ENCODE measurements at places on chromosomes 16 and 17. TPM values are rescaled to one million over a fixed set of nuclear protein-coding genes. Genes with fewer than 3 reads are reported as not detected.

GRCh38 chr16:1639282-1639681 is 27.1 kb downstream of the CRAMP1 start:
- DNase-seq: no peak
- no peaks in the 10 kb centered on the region for H3K27me3 ChIP-seq
- no peak overlapping the region for H3K4me3 ChIP-seq
- H3K4me1 ChIP-seq: peaks cover 1% of the 10 kb centered on the region
- H3K27ac ChIP-seq: no peak overlapping the region
- peaks cover 79% of the 10 kb centered on the region for H3K36me3 ChIP-seq

The ANKRD40CL gene
- total RNA-seq: 0.42 TPM

GRCh38 chr17:82461827-82462524 is 3.4 kb downstream of the NARF start:
- H3K4me3 ChIP-seq: no peak overlapping the region
- H3K4me1 ChIP-seq: peaks cover 14% of the 10 kb centered on the region
- DNase-seq: no peak
- no peaks in the 10 kb centered on the region for H3K27me3 ChIP-seq

DNA sequence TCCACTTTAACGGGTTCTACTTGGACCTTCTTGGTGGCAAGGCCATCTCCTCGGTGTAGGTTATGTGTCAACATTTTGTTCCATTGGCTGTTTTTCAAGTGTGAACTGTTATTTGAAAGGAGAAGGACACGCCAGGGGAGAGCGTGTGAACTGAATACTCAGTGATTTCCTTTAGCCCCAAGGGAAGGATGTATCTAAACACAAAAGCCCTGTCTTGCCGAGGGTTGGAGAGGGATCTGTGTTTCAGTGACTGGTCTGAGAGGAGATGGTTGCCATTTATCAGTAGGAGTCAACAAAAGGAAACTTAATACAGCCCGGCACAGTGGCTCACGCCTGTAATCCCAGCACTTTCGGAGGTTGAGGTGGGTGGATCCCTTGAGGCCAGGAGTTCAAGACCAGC is 50.0 kb downstream of the USP10 start:
- no peaks in the 10 kb centered on the region for H3K27me3 ChIP-seq
- no peak for DNase-seq
- peaks cover 37% of the 10 kb centered on the region for H3K36me3 ChIP-seq
- H3K4me1 ChIP-seq: peaks cover 56% of the 10 kb centered on the region
- no peak overlapping the region for H3K4me3 ChIP-seq
- H3K27ac ChIP-seq: no peak overlapping the region

GRCh38 chr17:83129676-83130075 is 50.3 kb downstream of the METRNL start:
- no peaks in the 10 kb centered on the region for H3K36me3 ChIP-seq
- H3K27ac ChIP-seq: no peak overlapping the region
- DNase-seq: no peak
- no peak overlapping the region for H3K4me3 ChIP-seq

The RND2 gene
- total RNA-seq: 0.13 TPM

The ATP1B2 gene
- total RNA-seq: not detected

The KRTAP17-1 gene
- total RNA-seq: not detected

DNA sequence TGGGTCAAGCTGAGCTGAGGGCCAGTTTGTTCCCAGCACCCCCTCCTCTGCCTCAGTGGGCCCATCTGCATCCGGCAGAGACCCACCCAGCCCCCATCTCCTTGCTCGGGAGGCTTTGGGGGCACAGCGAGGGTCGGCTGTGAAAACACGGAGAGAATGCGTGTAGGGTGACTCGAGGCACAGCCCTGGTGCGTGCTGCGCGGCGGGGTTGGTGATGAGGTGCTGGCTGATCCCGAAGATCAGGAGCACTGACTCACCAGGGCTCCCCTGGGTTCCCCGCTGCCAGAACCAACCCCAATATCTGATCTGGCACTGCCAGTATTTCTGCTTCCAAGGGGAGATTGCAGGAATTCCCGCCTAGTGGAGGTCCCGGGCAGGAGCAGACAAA is 7.5 kb upstream of the KRT17 start:
- H3K4me3 ChIP-seq: no peak overlapping the region
- H3K36me3 ChIP-seq: no peaks in the 10 kb centered on the region
- no peak overlapping the region for H3K27ac ChIP-seq
- no peaks in the 10 kb centered on the region for H3K4me1 ChIP-seq
- H3K27me3 ChIP-seq: peaks cover 8% of the 10 kb centered on the region
- DNase-seq: no peak

DNA sequence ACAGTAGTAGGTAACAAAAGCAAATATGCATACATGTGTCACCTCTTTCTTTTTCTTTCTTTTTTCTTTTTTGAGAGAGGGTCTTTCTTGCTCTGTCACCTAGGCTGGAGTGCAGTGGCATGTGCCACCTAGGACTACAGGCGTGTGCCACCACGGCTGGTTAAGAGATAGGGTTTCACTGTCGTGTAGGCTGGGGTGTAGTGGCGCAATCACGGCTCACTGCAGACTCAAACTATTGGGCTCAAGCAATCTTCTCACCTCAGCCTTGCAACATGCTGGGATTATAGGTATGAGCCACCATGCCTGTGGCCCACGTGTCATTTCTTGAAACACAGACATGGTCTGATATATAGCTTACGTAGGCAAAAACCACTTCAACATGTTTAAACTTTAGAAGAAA is 397.7 kb upstream of the PMFBP1 start:
- peaks cover 6% of the 10 kb centered on the region for H3K4me1 ChIP-seq
- no peak overlapping the region for H3K27ac ChIP-seq
- H3K4me3 ChIP-seq: no peak overlapping the region
- no peaks in the 10 kb centered on the region for H3K36me3 ChIP-seq

DNA sequence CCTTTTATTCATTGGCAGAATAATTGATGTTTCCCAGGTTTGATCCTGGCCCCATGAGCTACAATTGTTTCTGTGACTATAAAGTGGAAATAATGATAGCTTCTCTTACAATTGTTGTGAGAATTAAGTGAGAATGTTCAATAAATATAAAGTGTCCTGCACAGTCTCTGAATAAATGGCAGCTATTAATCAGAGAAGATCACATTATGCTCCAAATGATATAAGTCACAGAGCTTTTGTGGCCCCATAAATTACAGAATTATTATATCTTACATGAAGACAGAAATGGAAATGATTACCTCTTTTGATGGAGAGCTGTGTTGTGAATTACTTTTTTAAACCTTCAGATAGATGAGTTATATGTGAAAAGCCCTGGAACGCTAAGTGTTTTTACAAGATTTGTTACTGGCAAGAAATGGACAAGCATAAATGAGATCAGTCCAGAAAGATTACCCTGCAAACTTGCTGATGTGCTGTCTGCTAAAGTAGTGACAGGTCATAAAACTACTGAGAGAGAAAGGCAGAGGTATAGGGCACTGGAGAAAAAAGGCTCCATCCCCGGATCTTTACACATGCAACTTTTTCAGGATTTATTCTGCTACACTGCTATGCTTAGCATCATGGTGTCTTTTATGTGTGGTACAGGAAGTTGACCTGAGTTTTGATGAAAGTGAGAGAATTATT is 750.9 kb upstream of the GOT2 start:
- H3K4me3 ChIP-seq: no peak overlapping the region
- H3K4me1 ChIP-seq: no peaks in the 10 kb centered on the region
- no peak for DNase-seq
- H3K27ac ChIP-seq: no peak overlapping the region
- no peaks in the 10 kb centered on the region for H3K27me3 ChIP-seq

The SRCIN1 gene
- 0.24 TPM for total RNA-seq

- DNase-seq: no peak
- peaks cover 86% of the 10 kb centered on the region for H3K4me1 ChIP-seq
- H3K27me3 ChIP-seq: no peaks in the 10 kb centered on the region
- H3K27ac ChIP-seq: peak overlapping the region; percentile 99
- peaks cover 24% of the 10 kb centered on the region for H3K36me3 ChIP-seq
- peak overlapping the region; percentile 100 for H3K4me3 ChIP-seq
These were observed 8.0 kb upstream of the TSPOAP1 start for GRCh38 chr17:58336456-58337209.

- peaks cover 15% of the 10 kb centered on the region for H3K4me1 ChIP-seq
- DNase-seq: no peak
These were observed 1.7 kb upstream of the PEMT start for GRCh38 chr17:17593222-17593620.

The ZNF423 gene
- not detected for total RNA-seq

Data from activated B cell treated with CpG ODN at 0.5 μM for 24 hours (primary cell).